ENCODE measurements at places on chromosomes 1 and 21.

DNA sequence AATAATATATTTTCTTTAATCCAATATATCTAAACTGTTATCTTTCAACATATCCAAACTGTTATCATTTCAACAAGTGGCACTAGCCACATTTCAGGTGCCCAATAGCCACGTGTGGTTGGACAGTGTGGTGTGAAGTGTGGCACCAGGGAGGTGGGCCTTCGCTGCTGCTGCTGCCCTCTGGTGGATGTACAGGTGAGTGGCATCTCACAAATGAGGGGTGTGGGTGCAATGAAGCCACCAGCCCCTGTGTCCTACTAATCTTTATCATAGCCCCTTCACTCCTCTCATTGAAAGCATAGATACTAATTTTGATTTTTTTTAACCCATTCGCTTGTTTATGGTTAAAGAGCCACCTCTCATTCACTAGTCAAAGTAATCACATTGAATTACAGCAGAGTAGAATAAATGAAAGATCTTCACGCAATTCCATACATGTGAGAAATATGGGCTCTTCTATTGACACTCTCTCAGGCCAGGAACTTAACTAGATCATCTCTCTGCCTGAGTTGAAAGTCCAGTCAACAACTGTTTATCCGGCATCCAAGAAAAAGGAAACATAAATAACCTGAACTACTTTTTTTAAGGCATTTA lies 499.2 kb downstream of the OMA1 start:
- no peak for DNase-seq

GRCh38 chr1:97337250-97338030 lies 583.4 kb downstream of the DPYD start:
- no peak for DNase-seq

DNA sequence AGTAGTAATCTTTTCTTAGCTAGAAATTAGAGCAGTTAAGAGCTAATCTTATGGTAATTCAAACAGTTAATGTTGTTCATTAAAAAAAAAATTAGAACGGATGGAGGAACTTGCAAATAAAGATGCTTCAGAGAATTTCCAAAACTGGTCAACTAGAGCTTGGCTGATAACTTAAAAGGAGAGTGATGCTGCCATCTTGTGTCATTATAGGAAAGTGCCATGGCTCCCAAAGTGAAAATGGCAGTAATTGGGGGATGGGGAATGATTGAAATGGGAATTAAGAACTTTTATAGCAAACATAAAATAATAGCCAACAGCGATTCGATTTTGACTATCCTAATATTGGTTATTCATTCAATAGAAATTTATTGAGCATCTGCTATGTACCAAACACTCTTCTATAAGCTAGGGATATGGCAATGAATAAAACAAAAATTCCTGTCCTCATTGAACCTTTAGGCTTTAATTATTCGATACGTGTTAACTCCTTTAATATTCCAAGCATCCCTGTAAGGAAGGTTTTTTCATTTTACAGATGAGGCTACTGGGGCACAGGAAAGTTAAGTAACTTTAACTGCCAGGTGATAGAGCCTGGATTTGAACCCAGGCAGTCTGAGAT lies 5.7 kb upstream of the PLPP3 start:
- DNase-seq: peak; percentile 80

- DNase-seq: no peak
Observed at GRCh38 chr1:167987174-167987573, 50.3 kb upstream of the MPC2 start.

- DNase-seq: no peak
Observed at GRCh38 chr1:171583591-171584201, 38.3 kb upstream of the MYOCOS start.

- DNase-seq: no peak
Observed at GRCh38 chr1:156081917-156082308, 352 bp downstream of the MEX3A start.

DNA sequence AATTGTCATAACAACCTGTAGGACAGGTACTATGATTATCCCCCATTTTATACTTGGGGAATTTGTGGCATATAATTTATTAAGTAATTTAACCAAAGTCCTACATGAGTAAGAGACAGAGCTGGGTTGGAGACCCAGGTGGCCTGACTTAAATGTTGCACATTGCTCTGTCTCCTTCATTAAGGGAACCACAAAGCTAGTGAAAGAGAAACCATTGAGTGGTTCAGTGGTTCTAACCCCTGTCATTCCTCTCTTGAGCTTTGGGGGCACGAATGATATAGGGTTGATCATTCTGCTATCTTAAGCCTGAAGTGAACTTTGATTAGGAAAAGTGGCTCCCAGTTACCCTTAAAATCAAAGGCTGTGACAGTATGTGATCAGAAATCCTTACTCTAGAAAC lies 5.3 kb upstream of the MAP3K7CL start:
- DNase-seq: no peak

- DNase-seq: no peak
Observed at GRCh38 chr1:47757226-47757975, 239.8 kb downstream of the TRABD2B start.

Data from globus pallidus (tissue), 1 donor.